Activated T-helper 1 cell treated with anti-CD3 and anti-CD28 coated beads, Interleukin-2, amount 50 U/mL, for 16 hours (primary cell): ENCODE measurements at places on chromosomes 1 and 21.

- no peak for DNase-seq
Measured at GRCh38 chr1:56098946-56099345, 480.4 kb downstream of the PLPP3 start.

GRCh38 chr1:38050397-38051078 is 3.9 kb upstream of the POU3F1 start:
- DNase-seq: no peak

- no peak for DNase-seq
Measured at GRCh38 chr1:2202843-2203601, 8.4 kb upstream of the FAAP20 start.

DNA sequence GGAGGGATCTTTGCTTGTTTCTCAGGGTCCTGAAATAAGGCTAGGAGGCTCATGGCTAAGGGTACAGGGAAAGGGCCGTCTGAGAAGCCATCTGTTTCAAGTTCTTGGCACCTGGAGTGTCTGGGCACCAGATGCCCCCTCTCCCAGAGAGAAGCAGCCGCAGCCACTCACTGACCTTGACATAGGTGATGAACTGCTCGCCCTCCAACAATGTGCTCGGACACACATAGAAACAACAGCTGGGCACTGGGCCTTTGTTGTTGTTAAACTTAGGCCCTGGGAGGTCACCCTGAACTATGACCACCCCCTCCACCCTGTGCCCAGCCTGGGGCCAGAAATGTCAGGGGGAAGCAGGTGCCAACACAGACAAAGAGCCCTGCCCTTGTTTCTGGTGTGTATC is 9.2 kb upstream of the TNNI1 start:
- DNase-seq: no peak

DNA sequence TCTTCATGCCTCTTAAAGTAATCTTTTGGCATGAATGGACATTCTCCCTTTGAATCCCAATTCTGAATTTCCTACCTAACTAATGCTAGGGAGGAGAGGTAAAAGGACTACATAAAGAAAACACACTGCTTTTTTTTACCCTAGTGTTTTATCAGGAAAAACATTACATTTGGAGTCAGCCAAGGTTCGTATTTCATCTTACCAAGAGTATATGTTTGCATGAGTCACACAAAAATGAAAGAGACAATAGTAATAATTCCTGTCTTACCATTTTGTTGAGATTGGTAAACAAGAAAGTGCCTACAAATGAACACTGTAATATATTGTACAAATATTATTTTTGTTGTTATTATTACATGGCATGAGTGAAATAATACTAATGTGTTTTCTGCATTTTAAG is 112.9 kb upstream of the WARS2 start:
- DNase-seq: no peak

GRCh38 chr1:59477286-59477685 is 180.4 kb downstream of the FGGY start:
- no peak for DNase-seq

GRCh38 chr1:15184436-15185241 is 31.1 kb downstream of the TMEM51 start:
- no peak for DNase-seq

DNA sequence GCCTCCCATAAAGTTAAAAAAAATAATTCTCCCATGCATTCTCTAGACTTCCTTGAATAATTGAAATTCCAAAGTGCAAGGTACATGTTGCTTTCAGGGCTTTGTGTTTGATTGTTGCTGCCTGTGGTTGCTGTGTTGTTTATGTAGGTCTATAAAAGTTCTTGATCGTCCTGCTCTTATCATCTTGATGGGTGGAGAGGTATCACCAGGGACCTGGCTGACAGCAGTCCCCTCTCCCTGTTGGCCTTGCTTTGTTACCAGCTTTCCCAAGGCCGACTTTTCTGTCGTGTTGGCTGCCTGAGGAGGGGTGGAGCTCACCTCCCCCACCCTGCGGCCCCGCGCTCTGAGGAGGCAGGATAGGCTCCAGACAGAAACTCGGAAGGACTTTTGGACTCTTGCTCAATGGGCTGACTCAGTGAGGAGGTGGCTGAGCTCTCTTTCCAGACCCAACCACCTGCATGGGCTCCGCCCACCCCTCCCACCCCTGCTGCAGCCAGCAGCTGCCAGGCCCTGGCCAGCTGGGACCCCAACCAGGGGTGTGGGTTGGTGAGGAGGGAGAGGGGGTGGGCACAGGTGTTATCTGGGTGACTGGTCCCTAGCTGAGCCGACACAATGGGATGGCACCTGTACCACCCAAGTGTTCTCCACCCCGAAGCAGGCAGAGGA is 2.0 kb downstream of the INAVA start:
- no peak for DNase-seq

- DNase-seq: no peak
Measured at GRCh38 chr1:3367376-3367775, 87.1 kb upstream of the ARHGEF16 start.

DNA sequence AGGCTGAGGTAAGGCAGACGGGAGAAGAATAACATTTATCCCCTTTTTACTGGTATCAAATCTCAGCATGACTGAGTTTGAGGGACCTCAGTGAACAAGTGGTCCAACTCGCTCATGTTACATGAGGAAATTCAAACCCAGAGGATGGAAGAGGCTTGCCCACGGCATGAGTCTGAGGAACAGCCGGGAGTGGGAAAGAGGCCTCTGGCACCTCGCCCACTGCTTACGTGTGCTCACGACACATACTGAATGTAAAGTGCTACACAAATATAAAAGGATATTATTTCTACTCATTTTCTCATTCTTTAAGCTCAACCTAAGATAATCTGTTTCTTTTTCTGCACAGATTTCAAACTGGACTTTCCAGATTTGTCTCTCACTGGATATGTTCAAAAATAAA is 14.7 kb downstream of the BEND5 start:
- no peak for DNase-seq

DNA sequence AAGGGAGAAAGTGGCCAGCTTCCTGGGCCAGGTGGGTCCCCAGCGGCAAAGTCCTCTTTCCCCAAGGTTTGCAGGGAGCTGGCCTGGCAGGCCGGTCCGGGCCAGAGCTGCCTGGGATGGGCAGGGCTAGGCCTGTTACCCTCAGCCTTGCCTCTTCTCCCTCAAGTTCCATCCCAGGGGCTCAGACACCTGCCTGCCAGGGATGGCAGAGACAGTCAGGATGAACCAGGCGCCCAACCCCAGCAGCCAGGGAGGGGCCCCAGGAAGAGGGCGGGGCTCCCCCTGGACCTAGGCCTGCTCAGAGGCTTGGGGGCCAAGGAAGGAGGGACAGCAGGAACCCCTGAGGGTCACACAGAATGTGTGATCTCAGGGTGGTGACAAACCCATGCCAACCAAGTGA is 120.6 kb downstream of the CASZ1 start:
- no peak for DNase-seq

- DNase-seq: no peak
Measured at GRCh38 chr21:38358666-38359065, 101.9 kb downstream of the KCNJ15 start.

DNA sequence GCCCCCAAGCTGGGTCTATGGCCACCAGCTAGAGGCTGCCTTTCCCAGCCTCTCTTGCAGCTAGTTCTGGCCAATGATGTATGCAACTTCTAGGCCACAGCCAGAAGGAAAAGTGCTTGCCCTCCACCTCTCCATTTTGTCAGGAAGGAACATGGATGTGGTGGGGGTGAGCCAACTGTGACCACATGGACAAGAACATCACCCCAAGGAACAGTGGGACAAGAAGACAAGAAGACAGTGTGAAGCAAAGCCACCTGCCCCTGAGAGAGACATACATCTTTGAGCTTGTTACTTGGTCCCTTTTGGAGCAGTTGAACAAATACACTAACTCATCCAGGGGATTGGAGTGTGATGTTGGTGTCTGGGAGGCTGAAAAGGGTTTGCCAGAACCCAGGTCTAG is 105.8 kb upstream of the EDN2 start:
- no peak for DNase-seq

- DNase-seq: no peak
Measured at GRCh38 chr21:8993943-8994639, 1527.3 kb upstream of the TPTE start.

- no peak for DNase-seq
Measured at GRCh38 chr21:33011462-33011861, 14.3 kb upstream of the OLIG2 start.

GRCh38 chr21:37550618-37551330 is 184.2 kb downstream of the DYRK1A start:
- DNase-seq: no peak

DNA sequence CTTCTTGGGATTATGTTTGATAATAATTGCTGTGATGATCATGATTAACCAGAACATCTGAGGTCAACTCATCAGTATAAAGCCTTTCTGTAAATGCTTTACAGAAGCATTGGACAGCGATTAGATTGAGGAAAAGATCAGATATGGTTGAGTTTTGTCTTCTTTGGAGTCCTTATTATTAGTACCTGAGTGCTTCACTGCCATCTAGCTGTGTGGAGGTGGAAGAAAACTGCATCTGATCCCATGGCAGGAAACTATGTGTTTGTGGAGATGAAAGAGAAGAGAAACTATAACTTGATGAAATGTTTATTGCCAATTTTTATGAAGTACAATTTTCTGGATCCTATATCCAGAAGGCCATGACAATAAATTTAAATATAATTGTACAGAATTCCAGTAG is 11.4 kb downstream of the FLG2 start:
- DNase-seq: no peak

DNA sequence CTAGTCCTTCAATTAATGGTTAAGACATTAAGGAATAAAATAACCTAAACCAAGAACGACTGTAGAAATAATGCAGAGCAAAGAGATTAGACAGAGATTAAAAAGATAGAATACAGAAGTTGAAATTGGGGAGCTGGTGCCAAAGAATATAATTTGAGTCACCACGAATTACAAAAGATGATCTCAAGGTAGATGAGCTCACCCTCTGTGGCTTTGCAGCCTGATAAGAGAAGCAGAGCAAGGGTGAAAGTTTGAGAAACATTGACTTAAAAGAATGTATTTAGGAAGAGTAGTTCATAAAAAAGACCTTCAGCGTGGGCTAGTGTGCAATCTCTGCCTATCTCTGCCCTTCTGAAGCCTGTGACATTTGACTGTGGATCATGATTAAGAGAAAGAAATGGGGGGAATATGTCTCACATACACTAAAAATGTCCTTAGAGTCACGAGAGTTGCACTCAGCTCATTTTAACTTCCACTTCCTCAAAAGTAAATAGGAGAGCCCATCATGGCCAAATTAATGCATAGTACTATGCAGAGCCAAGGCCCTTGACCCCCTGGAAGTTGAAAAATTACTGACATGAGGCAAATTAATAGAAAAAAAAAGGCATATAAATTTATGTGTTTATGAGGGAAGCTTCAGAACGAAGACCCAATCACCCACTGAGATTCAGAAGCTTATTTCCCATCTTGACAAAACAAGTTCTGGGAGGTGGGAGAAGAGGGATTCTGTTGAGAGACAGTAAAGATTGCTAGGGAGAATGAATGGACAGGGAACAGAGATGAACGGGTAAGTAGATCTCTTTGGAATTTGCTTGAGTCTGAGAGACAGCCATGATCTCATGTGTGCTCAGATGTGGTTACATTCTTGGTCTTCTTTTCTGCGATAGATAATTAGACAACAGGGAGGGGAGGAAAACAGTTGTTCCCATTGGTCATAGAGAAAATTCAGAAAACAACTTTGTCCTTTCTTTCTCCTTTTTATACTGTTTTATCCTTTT is 395.4 kb upstream of the LRRC7 start:
- DNase-seq: no peak

GRCh38 chr1:86339014-86339812 is 56.9 kb downstream of the ODF2L start:
- DNase-seq: no peak

DNA sequence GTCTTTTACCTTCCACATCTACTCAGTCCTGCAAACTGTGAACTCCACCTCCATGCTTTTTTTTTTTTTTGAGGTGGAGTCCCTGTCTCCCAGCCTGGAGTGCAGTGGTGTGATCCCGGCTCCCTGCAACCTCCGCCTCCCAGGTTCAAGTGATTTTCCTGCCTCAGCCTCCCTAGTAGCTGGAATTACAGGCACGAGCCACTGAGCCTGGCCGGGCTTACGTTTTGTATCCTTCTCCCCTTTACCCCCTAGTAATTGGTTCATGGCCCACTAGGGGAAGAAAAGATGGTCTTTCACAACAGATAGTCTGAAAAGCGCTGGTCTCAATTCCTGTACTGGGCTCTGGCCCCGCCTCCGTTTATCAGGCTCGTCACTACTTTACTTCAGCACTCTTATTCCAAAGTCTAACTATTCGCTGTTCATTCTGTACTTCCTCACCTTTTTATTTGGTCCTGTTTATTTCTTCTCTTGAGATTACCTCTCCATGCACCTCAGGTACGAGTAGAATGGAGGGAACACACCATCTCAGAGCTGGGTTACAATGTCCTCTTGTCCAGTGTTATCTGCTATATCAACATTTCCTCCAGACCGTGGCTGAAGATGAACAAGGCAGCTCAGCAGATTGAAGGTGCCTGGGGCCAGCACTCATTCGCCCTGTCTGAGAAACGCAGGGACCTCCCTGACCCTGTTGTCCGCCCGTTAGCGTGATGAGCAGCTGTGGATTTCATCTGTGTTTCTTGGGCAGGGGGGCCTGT is 16.2 kb downstream of the CNST start:
- DNase-seq: no peak

DNA sequence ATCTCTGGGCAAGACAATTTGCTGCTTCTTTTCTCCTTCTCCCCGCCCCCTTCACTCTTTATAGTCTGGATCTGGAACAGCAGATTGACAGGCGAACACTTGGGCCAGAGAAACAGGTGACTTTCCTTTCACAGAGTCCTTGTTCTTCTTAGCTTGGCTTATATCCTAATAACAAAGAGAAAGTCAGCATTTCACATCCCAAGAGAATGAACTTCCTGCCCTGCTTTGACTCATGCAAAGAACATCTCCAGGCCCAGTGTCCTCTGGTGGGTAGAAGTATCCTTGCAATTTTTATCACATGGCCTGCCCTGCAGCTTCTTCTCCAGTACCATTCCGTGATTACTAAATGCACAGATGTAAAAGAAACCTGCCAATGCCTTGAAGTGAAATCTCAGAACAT is 764.4 kb downstream of the ADGRL2 start:
- no peak for DNase-seq

DNA sequence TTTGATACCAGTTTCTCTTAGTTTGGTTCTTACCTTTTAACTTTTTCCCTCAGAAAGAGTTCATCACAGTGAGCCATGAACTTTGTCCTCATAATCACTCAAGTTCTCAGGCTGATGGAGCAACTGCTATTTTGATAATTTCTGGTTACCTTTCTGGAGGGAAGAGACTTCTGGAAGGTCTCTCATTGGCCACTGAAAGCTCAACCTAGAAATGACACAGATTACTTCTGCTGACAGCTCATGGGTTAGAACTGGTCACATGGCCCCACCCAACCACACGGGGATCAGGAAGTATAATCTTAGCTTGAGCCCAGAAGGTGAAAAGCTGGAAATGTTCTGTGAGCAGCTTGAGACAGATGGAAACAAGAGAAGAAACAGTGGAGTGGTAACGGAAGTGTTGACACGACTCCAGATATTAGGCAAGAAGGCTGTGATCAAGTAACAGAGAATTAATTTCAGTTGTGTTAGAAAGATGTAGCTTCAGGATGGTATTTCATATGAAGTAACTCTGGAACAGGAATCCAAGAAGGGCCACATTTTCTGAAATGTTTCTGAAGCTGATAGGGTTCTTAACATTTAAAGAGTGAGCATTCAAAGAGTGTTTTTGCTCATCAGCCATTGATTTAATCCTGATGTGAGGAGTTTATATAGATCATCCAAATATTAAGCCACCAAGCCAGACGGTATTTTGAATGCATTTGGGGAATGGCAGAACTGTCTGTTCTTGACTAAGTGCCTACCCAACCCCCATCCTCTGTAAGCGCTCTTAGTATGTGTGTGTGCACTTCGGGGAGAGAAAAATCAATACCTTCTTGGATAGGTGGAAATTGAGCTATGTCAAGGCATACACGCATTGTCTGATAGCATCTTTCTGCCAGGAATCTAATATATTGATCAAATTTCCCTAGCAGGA is 21.9 kb upstream of the XPR1 start:
- DNase-seq: no peak
